Progenitor cell of endocrine pancreas (in vitro differentiated cells): ENCODE measurements at places on chromosomes 4 and X.

GRCh38 chrX:25005382-25006185, 10.2 kb downstream of the ARX start:
- DNase-seq: no peak

GRCh38 chr4:2389691-2390090, 28.8 kb downstream of the ZFYVE28 start:
- DNase-seq: no peak

- no peak for DNase-seq
Observed at GRCh38 chr4:139077567-139078355, 62.2 kb downstream of the NOCT start.

DNA sequence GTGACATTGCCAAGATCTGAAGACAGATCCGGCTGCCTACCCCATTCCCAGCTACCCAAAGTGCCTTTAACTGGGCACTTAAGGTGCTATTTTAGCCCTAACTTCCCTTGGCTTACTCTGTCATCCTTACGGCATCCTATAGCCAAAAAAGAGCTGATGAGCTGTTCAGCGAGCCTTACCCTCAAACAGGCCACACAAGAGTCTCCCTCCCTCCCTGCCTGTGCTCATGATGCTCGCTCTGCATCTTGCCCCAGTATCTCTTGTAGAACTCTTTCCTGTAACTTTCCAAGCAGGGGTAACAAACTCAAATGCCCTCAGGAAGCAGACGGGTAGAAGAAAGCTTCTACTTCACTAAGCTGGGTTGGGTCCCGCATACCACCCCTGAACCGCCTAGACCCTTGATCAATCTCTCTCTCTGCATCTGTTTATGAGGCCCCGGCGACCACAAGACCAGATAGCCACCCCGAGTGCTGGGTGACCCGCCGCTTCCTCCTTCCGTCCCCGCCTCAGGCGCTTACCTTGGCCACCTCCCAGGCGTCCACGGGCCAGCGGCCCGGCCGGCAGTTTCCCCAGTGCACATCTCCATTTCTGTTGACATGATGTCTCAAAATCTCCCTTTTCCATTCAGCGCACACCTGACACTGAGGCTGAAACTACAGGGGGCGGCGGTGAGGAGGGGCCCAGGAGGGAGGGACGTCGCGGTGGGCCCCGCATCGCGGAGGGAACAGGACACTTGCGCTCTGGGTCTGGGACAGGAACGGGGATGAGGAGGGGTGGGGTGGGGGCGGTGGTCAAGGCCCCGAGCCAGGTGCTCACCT, 663 bp downstream of the CXorf38 start:
- DNase-seq: no peak

GRCh38 chrX:124335598-124335997, 3.1 kb downstream of the TEX13D start:
- no peak for DNase-seq

DNA sequence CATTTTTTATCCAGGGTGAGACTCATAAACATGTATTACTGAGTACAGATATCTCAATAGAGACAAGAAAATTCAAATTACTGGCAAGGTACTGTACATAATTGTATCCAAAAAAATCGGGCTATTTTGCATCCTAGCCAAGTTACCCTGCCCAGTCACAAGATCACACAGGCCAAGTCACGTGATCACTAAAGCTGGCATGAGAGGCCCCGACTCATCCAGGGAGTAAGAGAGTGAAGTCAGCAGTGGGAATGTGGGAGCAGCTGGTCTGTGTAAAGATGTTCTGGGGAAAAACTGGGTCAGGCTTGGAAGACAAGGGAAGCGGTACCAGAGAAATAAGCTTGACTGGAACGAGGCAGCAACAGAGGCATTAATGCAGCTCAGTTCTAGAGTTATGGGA, 119.3 kb upstream of the STS start:
- DNase-seq: no peak

GRCh38 chrX:91137883-91138282, 296.8 kb upstream of the PABPC5 start:
- no peak for DNase-seq

- no peak for DNase-seq
Observed at GRCh38 chr4:96916711-96917110, 1076.8 kb downstream of the PDHA2 start.

- DNase-seq: no peak
Observed at GRCh38 chr4:142663828-142664227, 182.3 kb downstream of the INPP4B start.

DNA sequence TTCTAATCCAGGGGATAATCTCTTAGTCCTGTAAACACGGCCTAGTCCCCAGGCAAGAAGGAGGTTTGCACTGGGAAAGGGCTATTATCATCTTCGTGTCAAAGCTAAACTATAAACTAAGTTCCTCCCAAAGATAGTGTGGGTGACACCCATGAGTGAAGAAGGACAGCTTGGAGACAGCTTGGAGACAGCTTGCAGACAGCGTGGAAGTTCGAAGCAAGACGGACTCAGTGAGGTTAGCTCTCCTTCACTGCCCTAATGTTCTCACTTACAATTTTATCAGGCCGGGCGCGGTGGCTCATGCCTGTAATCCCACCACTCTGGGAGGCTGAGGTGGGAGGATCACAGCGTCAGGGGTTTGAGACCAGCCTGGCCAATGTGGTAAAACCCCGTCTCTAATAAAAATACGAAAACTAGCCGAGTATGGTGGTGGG, 19.2 kb upstream of the PLCXD1 start:
- no peak for DNase-seq

DNA sequence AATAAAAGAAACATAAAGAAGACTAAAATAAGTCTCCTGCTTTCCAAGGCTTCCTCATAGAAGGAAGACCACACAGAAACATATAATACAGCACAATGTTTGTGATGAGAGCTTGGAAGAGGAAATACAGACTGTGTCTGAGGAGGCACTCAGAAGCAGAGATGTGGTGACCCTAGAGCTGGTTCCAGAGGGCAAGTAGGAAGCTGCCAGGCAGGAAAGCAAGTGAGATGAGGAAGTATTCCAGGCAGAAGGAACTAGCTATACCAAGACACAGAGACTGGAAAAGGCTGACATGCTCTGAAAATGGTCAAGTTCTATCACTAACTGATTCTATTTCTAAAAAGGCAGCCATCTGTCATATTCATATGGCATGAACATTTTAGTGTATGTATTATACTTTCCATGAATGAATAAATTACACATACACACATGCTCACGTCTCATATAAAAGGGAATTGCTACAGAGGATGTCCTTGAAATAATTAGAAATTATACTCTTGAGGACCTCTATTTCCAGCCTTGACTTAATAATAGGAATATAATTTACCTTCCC, 16.6 kb upstream of the HSFX2 start:
- DNase-seq: no peak

DNA sequence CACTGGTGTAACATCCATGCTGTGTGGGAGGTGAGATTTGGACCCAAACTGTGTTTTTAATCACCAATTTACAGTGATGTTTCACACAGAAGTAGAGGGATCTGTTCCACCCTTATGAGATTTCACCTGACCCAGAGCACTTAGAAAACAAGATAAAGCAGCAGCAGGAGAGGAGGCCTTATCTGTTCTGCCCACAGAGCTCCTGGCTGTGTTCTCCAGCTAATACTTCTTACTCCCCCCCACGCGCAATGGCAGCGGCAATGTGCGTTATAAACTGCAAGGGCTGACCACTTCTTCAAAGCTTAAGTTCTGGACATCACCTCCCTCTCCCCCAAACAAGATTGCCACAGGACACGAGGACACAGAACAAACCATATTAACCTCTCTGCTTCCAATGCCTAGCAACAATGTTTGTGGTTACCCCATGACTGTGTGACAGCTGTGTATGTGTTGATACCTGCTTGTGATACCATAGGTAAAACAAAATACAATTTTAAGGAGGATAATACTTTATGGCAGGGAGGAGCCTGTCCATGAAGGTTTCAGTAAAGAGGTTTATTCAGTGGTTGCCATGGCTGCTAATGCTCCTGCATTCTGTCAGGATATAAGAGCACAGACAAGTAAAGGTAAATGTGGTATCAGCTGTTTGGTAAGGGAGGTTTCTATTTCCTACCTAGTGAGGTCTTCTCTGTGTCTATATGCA, 210.0 kb downstream of the SOWAHB start:
- no peak for DNase-seq

DNA sequence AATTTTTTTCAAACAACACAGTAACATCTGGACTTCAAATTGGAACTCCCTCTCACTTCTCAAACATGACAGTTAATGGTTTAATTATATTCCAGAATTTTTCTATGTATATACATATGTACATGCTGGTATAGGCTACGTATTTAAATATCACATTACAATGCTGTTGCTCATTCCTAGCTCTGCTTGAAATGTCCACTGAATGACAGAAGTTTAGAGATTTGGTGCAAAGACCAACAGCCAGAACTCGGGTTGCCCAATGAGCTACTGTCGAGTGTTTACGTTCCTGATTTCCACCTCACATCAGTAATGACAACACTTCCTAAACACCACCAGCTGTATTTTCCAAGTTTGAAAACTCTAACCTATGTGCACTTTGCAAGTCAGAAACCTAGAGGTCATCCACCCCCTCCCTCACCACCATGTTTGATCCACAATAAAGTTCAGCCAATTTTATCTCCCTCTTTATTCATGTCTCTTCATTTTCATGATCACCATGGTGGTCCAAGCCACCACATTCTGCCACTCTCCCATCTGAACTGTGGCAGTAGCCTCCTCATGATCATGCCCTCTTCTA, 49.3 kb upstream of the RPL34 start:
- DNase-seq: no peak

DNA sequence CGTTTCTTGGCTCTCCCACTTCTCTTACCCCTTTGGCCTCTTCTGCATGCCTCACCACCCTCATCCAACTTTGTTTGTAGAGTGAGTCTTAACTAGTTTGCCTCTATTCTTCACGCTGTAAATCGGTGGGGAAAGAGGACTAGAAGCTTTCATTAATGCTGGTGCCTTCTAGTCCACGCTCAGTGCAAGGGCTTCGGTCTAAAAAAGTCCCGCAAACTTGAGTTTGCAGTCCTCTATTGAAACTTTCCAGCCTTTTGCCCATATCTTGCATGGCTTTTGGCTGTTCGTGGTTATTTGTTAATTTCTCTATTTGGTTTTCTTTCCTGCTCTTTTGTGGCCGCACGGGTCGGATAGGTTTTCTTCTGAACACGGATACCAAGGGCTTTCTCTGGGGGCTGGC, 868 bp downstream of the DACH2 start:
- DNase-seq: no peak

- DNase-seq: no peak
Observed at GRCh38 chrX:154549766-154550165, 2.3 kb downstream of the IKBKG start.

- no peak for DNase-seq
Observed at GRCh38 chrX:65601530-65602220, 65.8 kb upstream of the MSN start.

DNA sequence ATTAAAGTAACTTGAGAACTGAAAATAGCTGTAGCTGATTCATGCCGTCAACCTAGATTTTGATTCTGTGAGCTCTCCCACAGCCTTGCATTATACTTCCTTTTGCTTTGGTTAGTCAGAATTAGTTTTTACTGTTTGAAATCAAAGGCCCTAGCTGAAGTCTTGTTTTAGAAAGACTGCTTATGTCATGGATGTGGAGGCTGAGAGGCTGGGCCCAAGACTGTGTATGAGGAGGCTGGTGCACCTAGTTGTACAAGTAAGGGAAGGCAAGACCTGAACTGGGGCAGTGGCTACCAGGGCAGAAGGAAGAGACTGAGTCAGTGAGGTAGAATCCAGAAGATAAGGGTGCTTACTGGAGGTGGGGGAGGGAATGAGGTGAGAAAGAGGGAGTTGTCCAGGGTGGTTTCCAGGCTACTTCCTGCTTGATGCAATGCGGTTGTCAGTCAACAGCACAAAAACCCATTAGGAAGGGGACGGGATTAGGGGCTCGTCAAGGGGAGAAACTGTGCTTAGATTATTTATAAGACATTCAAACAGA, 76.2 kb upstream of the PAGE3 start:
- DNase-seq: no peak

- DNase-seq: no peak
Observed at GRCh38 chr4:187380181-187380581, 615.4 kb upstream of the ZFP42 start.
